ENCODE measurements at places on chromosomes 5 and 9.

GRCh38 chr5:84393969-84394368 is 9.3 kb upstream of the EDIL3 start:
- no peak for DNase-seq

- peak; percentile 89 for DNase-seq
These were observed at the start of gene FOXD1 for GRCh38 chr5:73448463-73449136. Gene FOXD1 (minus strand): TSS chr5:73448777. CDS start chr5:73448362, 415 bp downstream.

DNA sequence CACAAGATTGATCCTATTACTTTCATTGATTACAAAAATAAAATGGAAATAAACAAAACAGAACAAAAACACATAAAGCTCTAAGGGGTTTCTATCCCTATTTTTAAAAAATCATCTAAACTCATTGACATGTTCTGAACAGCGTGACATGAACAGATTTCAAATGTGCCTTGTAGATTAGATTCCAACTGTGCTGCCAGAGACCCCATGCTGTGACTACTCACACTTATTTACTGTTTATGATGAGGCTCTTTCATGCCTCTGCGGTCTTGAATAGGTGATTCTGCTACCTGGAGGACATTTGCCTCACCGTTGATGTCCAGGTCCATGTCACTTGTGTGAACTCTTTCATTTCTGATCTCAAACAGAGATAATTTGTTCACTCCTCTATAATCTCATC is 990.2 kb downstream of the CDH12 start:
- DNase-seq: no peak

DNA sequence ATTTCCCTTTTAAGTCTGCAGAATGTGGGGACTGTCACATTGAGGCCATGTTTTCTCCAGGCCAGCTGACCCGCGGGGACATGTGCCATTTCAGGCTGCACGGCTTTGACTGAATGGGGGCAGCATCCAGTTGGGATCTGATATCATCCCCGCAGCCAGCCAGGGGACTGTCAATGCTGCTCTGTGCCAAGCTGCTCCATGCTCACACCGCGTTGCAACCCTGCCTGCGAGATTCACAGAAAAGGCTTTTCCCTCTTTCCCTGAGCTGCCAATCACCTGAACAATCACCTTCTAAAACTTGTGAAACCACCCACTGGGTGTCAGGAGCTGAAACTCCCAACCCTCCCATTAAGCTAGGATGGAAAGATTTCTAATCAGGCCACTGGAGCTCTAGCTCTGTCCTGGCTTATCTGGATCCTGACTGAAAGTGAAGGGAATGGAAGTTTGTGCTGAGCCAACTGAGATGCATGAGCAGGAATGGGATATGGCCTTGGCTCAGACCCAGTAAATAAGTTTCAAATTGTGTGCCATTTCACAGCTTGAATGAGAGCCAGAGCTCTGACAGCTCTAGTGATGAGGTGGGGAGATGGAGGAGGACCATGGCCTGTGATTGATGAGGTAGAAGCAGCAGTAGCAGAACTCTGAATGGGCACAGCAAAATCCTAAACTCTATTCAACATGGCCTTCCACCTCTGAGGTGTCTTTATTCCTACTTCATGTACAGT is 34.5 kb upstream of the ZNF366 start:
- DNase-seq: no peak

DNA sequence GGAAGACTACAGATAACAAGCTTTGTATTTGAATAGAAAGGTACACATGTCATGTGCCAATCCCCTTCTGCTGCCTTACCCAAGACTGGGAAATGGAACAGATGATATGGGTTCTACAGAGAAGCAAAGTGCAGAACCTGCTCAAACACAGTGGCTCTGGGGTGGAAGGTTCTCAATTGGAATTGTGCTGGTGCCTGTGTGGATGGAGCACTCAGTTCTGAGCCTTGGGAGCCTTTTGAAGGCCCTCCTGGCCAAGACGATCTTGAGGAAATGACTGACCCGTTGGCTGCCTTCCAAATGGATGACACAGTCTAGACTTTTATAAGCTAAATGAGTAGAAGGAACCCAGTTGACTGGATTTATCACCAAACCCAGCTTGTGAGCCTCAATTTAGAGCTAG is 4.2 kb upstream of the PRSS3 start:
- no peak for DNase-seq

- DNase-seq: no peak
These were observed 1167.7 kb downstream of the MAT2B start for GRCh38 chr5:164672931-164673694.

Data from astrocyte of the cerebellum (primary cell).